ENCODE measurements at places on chromosomes 4 and X.

- DNase-seq: no peak
Measured at GRCh38 chrX:80471582-80471981, 51.3 kb downstream of the TENT5D start.

GRCh38 chr4:172050911-172051310 lies 237.7 kb downstream of the GALNTL6 start:
- no peak for DNase-seq

- DNase-seq: peak; percentile 10
Measured at GRCh38 chr4:111475001-111475400, 670.3 kb upstream of the FAM241A start.

- DNase-seq: no peak
Measured at GRCh38 chr4:183392377-183392776, 52.1 kb upstream of the CDKN2AIP start.

Data from NCI-H1694 treated with DMSO at 0.1 percent for 48 hours (cell line).